ENCODE measurements at places on chromosomes 3 and 15.

GRCh38 chr3:185823078-185824044 lies 1.5 kb downstream of the IGF2BP2 start:
- DNase-seq, result no peak

DNA sequence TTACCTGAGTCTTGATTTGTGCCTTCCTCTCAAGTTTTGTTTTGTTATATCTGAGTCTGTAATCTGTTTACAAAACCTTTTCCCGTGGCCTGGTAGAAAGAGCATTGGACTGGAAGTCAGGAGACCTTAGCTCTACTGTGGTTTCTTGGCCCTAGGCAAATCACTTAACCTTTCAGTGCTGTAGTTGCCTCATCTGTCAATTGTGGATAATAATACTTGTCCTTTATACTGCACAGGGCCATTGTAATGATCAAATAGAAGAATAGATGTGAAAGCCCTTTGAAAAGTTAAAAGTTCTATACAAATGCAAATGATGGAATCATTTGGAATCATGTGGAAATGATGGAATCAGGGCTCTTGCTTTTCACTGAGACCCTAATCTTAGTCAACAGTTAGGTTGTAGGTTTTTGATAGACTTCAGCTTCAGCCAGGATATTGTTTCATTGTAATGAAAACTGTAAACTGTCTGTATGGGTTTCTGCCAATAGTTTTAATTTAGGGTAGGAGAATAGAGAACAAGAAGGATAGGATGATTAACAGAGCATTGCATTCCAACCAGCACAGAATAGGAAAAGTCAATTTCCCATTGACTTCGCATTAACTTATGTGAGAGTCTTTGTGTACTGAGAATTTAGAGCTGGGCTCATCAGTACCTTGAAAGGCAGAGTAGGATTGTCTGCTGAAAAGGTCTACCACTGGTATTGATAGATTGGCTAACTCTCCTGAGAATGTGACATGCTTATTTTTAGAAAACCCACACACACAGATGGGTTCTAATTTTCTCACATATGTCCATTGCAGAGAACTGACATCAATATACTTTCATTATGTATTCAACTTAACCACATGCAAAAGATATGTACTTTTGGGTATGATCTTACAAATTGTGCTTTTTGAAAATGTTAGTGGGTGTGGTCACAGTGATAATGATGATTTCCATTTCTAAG lies 21.8 kb downstream of the MAP2K5 start:
- DNase-seq, result no peak

- no peak for DNase-seq
Measured at GRCh38 chr3:59245859-59246501, 196.2 kb upstream of the CFAP20DC start.

GRCh38 chr3:32347343-32348125 lies 44.1 kb upstream of the CMTM7 start:
- no peak for DNase-seq

- no peak for DNase-seq
Measured at GRCh38 chr3:122921791-122922651, 105.5 kb downstream of the SEMA5B start.

DNA sequence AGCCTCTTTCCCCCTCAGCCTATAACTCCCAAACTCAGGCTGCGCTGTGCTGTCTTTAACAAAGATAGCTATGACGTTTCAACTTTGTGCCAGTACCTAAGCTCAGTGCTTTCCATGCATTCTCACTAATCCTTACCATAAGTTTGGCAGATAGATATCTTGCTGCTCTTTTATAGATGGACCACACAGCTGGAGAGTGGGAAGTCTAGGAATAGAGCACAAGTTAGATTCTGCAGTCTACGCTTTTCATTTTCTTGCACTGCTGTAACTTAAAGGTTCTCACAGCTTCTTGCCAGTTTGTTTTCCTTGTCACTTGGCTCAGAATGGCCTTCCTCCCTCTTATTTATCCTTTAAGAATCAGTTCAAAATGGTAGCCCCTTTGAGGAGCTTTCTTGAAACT lies 468.8 kb downstream of the CNTN4 start:
- no peak for DNase-seq

GRCh38 chr15:100889385-100890050 lies 9.9 kb downstream of the ALDH1A3 start:
- no peak for DNase-seq

Measured in effector CD4-positive, alpha-beta T cell (primary cell).